ENCODE measurements at places on chromosomes 11 and 22.

GRCh38 chr11:86941077-86941870 lies 13.9 kb downstream of the FZD4 start:
- H3K4me3 ChIP-seq: no peak overlapping the region
- H3K36me3 ChIP-seq: peaks cover 12% of the 10 kb centered on the region
- peak overlapping the region; percentile 91 for H3K27ac ChIP-seq
- DNase-seq: no peak
- H3K4me1 ChIP-seq: peaks cover 42% of the 10 kb centered on the region
- H3K27me3 ChIP-seq: no peaks in the 10 kb centered on the region

DNA sequence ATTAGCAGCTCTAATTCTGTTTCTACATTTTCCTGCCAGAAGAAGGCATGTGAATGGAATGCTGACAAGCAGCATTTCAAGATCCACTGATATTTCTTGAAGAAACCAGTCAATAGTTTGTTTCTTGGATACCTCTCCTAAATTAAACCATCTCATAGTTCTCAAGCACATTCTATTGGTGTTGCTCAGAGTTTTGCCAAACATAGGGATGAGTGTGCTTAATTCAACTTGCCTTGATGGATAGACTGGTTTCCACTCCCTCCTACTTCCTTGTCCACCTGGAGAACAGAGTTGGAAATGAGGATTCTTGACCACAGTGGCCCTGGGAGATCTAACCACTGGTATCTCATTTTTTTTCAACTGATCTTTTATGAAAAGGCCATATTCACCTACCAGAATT lies 29.8 kb upstream of the DDX10 start:
- H3K27me3 ChIP-seq: peaks cover 31% of the 10 kb centered on the region
- no peaks in the 10 kb centered on the region for H3K36me3 ChIP-seq
- no peak for DNase-seq
- H3K4me1 ChIP-seq: peaks cover 15% of the 10 kb centered on the region

DNA sequence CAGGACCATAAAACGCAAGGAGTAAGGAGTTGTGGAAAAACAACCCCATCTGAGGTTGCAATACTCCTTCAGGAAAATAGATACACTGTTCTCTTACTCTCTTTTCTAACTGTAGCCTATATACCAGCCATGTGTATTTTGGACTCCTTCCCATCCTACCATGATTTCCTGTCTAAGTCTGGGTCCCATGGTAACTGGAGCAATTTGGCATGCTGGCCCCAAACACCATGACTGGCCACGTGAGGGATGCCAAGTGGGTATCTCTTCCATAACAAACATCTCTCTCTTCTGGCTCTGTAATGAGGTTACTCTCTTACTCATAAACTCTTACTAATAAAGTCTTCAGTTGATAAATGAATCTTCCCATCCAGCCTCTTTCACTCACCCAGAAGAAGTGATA lies 26.5 kb downstream of the ABTB2 start:
- H3K4me1 ChIP-seq: peaks cover 20% of the 10 kb centered on the region
- H3K36me3 ChIP-seq: no peaks in the 10 kb centered on the region
- no peak overlapping the region for H3K27ac ChIP-seq
- no peak overlapping the region for H3K4me3 ChIP-seq
- H3K27me3 ChIP-seq: peaks cover 43% of the 10 kb centered on the region

DNA sequence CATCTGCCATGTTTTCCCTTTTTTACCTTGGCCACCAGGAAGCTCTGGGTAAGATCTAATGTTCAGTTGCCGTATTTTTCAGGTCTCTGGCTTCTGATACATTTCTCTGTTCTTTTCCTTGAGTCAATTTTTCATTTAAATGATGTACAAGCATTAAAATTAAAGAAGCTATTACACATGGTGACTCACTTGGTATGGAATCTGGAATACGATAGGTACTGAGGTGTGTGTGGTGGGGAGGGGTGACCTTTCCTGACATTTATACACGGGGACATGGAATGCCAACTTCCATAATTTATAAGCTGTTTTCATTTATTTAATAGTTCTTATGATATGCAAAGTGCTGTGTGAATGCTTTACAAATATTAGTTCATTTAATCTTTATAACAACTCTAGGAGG lies 47.8 kb upstream of the ALX4 start:
- no peak overlapping the region for H3K4me3 ChIP-seq
- no peak overlapping the region for H3K27ac ChIP-seq
- H3K4me1 ChIP-seq: no peaks in the 10 kb centered on the region
- peaks cover 39% of the 10 kb centered on the region for H3K27me3 ChIP-seq
- no peak for DNase-seq

DNA sequence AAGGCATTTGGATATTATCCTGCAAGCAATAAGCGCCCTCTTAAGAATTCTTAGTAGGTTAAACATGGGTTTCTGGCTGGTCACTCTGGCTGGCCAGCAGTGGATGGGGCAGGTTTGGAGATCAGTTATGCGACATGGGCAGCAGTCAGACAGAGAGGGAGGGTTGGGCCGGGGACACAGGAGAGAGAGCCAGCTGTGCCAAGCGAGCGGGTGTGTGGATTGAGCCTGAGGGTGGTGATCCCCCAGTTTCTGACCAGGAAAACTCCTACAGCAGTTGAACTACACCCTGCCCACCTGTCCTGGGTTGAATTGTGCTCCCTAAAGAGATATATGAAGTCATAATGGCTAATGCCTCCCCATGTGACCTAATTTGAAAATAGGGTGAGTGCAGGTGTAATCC lies 671.2 kb downstream of the TBC1D22A start:
- H3K4me3 ChIP-seq: no peak overlapping the region
- H3K4me1 ChIP-seq: no peaks in the 10 kb centered on the region
- peak; percentile 38 for DNase-seq
- no peaks in the 10 kb centered on the region for H3K36me3 ChIP-seq
- no peak overlapping the region for H3K27ac ChIP-seq
- H3K27me3 ChIP-seq: no peaks in the 10 kb centered on the region

DNA sequence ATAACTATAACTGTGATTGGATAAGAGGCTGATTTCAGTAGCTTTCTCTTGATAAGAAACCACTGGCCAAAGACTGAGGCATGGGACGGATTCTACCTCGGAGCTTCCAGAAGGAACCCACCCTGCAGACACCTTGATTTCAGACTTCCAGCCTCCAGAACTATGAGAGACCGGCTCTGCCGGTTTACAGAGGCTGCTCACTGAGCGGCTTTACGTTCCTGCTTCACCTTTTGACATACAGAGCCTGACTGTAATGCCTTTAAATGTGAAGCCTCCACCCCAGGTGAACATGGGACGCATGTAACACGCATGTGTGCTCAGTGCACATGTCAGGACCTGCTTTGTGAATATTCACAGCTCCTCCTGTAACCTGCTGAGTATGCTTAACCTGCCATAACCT lies 361.5 kb downstream of the CTTN start:
- no peak overlapping the region for H3K27ac ChIP-seq
- H3K36me3 ChIP-seq: no peaks in the 10 kb centered on the region
- H3K4me3 ChIP-seq: no peak overlapping the region

DNA sequence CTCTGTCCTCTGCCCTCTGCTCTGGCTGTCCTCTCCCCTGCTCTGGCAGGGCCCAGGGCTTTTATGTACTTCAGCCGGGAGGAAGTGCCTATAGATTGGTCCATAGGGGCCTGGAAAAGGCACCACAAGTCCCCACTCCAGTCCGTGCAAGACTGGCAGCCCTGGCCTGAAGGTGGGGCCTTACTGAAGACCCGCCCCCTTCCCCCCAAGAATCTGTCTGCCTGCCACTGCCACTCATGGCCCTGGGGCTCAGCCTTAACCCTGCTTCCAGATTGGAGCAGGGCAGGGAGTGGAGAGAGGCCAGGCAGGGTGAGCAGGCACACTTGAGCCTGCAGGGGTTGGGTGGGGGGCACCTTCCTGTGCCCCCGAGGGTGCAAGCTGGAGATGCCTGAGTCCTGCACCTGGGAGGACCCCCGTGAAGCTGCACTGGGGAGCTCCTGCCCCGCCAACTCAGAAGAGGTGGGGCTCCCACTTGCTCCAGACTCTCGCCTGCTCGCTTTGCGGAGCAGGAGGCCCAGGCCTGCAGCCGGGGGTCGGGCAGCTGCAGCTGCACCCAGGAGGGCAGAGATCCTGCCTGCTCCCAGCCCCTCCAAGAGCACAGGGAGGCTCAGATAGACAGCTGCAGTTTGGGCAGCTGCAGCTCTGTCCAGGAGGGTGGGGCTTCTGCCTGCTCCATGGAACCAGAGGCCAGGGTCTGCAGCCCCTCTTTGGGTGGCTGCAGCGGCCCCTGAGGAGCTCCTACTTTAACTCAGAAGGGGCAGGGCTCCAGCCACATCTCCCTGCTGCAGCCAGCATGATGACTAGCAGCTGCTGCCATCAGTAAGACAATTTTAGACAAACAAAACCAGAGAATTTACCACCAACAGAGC lies 51.0 kb upstream of the SC5D start:
- H3K4me1 ChIP-seq: no peaks in the 10 kb centered on the region
- no peak overlapping the region for H3K27ac ChIP-seq
- H3K27me3 ChIP-seq: peaks cover 28% of the 10 kb centered on the region
- no peak overlapping the region for H3K4me3 ChIP-seq
- no peak for DNase-seq

GRCh38 chr11:94472916-94473799 lies 20.5 kb downstream of the MRE11 start:
- peaks cover 15% of the 10 kb centered on the region for H3K36me3 ChIP-seq
- H3K4me1 ChIP-seq: no peaks in the 10 kb centered on the region
- no peak overlapping the region for H3K4me3 ChIP-seq
- DNase-seq: no peak
- H3K27me3 ChIP-seq: no peaks in the 10 kb centered on the region

- no peaks in the 10 kb centered on the region for H3K4me1 ChIP-seq
- H3K27ac ChIP-seq: no peak overlapping the region
- H3K36me3 ChIP-seq: no peaks in the 10 kb centered on the region
- H3K27me3 ChIP-seq: peaks cover 24% of the 10 kb centered on the region
- DNase-seq: no peak
These were observed 285.4 kb downstream of the C11orf87 start for GRCh38 chr11:109707411-109707810.

- H3K27me3 ChIP-seq: no peaks in the 10 kb centered on the region
- no peak for DNase-seq
- peaks cover 11% of the 10 kb centered on the region for H3K4me1 ChIP-seq
- H3K36me3 ChIP-seq: peaks cover 57% of the 10 kb centered on the region
- no peak overlapping the region for H3K4me3 ChIP-seq
These were observed 100.3 kb downstream of the CCDC83 start for GRCh38 chr11:85955531-85955930.

GRCh38 chr22:25701056-25701780 lies 40.8 kb upstream of the MYO18B start:
- H3K4me1 ChIP-seq: peaks cover 9% of the 10 kb centered on the region
- no peak for DNase-seq
- no peaks in the 10 kb centered on the region for H3K36me3 ChIP-seq
- no peak overlapping the region for H3K4me3 ChIP-seq
- H3K27ac ChIP-seq: no peak overlapping the region

DNA sequence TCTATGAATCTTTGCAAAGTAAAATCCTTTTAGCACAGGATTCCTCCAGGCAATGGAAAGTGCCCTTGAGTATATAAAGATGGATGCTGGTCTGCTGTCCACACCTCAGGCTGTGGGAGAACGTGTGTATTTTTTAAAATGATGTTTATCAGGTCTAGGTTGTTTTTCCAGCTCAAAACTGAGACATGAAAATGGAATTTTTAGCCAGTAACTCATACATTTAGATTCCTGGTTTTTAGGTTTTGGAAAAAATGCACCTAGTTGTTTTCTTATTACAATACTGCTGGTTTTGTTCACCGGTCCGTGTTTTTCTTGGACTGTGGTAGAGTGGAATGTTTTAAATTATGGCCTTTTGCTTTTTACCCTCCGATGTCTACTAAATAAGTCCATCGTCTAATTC lies 554.7 kb downstream of the SOX6 start:
- H3K4me1 ChIP-seq: peaks cover 34% of the 10 kb centered on the region
- H3K36me3 ChIP-seq: no peaks in the 10 kb centered on the region
- no peaks in the 10 kb centered on the region for H3K27me3 ChIP-seq
- H3K27ac ChIP-seq: peak overlapping the region; percentile 84

DNA sequence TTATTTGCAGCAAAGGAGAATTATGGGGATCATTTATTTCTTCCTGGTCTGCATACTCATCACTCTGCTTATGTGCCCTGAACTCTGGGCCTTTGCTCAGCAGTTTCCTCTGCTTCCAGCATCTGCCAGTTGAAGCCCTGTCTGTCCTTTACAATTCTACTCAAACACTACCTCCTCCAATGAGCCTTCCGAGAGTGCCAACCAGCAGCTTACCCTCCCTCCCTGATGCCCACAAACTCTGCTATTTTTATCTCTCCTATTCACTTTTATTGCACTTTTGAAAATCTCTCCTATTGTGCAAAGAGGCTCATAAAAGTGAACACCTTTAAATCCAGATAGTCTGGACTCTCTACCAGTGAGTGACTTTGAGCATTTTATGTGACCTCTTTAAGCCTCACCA lies 3.6 kb upstream of the ME3 start:
- H3K36me3 ChIP-seq: no peaks in the 10 kb centered on the region
- no peak overlapping the region for H3K27ac ChIP-seq
- DNase-seq: no peak
- H3K4me3 ChIP-seq: no peak overlapping the region
- H3K27me3 ChIP-seq: no peaks in the 10 kb centered on the region

- H3K4me1 ChIP-seq: no peaks in the 10 kb centered on the region
- DNase-seq: no peak
These were observed 128.6 kb downstream of the SLC17A6 start for GRCh38 chr11:22466809-22467208.

DNA sequence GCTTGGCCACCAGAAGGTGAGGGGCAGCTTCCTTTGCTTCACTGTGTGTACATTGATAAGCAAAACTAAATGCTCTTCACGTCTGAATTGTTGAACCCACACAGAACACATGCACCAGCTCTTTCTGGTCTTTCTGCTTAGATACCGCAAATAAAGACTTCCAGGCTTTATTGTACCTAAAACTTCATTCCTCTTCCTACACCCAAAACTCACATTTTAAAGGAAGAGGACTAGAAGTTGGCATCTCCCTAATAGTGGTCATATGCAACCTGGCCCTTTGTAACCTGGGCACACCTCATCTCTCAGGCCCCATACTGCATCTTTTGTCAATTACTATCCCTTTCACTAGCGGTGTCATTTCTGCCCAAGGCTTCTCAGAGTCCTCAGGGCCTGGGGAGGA lies 5.9 kb downstream of the SLC17A6 start:
- DNase-seq: no peak
- H3K4me1 ChIP-seq: no peaks in the 10 kb centered on the region
- H3K27ac ChIP-seq: no peak overlapping the region
- peaks cover 41% of the 10 kb centered on the region for H3K27me3 ChIP-seq
- no peak overlapping the region for H3K4me3 ChIP-seq
- H3K36me3 ChIP-seq: no peaks in the 10 kb centered on the region

GRCh38 chr11:120900643-120901042 lies 123.3 kb upstream of the TBCEL start:
- H3K4me3 ChIP-seq: no peak overlapping the region
- H3K27me3 ChIP-seq: peaks cover 3% of the 10 kb centered on the region
- H3K27ac ChIP-seq: no peak overlapping the region

Data from osteocyte (in vitro differentiated cells).